ENCODE measurements at places on chromosomes 7 and 10.

- DNase-seq = peak; percentile 35
Measured at GRCh38 chr7:12731214-12731656, 43.8 kb downstream of the ARL4A start.

DNA sequence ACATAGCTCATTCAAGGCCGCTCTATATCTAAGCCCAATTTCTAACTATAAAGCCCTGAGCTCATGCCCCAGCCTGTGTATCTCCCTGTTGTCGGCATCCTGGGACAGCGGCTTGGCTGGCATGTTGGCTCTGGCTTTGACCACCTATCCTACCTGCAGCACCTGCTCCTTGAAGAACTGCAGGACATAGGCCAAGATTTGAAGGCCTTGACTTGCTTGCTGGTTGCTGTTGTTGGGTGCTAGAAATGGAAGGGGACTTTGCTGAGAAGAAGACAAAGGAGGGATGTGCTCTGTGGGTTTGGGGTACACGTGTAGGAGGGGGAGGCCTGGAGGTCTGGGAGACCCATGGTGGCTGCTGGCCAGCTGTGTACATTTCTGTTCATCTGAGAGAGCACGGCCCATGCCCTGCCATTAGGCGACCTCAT is 11.1 kb downstream of the PNLIPRP2 start:
- DNase-seq = no peak

- no peak for DNase-seq
Measured at GRCh38 chr7:2834748-2835441, 9.2 kb downstream of the GNA12 start.

- no peak for DNase-seq
Measured at GRCh38 chr7:47132471-47132870, 449.4 kb downstream of the TNS3 start.

DNA sequence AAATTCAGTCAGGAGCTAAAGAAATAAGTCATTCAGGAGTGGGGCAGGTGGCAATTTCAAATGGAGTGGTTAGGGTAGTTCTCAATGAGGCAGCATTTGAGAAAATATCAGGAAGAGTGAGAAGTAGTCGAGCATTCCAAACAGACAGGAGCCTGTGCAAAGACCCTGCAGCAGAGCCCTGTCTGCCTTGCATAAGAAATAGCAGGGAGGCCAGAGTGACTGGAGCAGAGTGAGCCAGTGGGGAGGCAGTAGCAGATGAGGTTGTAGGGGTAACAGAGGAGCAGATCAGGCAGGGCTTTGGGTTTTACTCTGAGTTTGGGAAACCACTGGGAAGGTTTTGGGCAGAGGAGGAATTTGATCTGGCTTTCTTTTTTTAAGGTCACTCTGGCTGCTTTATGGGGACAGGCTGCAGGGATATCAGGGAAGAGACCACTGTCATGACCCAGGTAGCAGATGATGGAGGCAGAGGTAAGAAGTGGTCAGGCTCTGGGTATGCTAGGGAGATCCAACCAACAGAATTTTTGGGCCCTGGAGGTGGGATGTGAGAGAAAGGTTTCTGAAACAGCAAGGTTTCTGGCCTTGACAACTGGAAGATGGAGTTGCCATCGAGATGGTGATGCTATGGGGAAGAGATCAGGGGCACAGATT is 1.3 kb upstream of the BLVRA start:
- DNase-seq = no peak
